ENCODE measurements at places on chromosomes 12 and 14.

GRCh38 chr14:39417014-39417413 lies 15.2 kb downstream of the FBXO33 start:
- peak; percentile 44 for DNase-seq

DNA sequence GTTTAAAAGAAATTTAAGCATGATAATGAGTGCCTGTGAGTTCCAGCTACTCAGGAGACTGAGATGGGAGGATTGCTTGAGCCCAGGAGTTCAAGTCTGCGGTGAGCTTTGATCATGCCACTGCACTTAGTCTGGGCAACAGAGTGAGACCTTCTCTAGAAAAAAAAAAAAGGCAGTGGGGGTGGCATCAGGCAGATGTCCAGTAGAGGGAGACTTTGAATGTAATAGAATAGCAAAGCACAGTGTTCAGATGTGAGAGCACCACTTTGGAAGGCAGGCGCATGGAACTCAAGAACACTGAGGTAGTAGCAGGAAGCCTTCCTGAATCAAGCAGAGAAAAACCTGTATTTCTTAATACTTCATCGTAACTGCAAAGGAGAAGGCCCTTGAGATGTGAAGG lies 394.5 kb upstream of the GARIN6 start:
- DNase-seq = no peak

DNA sequence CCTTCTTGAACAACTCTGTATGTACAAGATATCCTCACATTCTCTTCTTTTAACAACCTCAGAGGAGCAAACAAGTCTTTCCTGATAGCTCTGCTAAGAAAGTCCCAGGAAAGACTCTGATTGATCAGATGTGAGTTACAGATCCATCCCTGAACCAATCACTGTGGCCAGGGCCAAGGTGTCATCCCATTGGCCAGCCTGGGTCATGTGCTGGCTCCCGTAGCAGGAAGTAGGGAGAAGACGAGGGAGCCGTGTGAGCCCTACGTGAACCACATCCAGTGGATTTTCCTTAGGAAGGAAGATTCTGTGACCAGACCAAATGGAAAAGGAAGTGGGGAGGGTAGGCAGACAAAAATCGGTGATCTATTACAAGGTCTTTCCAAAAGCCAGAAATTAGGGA lies 5.6 kb downstream of the P2RX7 start:
- no peak for DNase-seq

DNA sequence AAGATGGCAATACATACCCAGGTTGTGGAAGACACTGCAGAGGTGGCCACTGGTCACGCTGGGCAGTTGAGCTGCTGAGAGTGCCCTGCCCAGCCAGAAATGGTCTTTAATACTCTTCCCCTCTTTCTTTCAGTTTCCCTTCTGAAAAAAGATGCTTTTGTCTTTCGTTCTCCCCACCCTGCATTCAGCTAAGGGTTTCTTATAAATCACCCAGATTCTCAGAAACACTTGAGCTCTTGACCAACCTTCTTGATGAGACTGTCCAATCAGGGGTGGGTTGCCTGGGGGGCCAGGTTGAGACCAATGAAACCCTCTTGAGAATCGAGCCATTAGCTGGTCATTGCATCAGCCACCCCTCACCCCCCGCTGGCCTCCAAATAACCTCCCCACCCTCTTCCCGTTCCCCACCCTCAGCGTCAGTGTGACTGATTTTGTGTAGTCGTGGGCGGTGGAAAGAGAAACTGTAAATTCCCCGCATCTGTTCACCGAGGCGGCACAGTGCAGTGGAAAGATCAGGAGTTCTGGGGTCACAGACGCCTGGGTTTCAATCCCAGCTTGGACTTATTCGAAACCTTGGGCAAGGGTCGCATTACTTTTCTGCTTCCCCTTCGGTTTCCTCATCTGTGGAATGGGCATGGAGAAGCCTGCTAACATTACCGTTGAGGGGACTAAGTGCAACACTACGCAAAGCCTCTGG lies 52.3 kb downstream of the SLC25A47 start:
- peak; percentile 72 for DNase-seq

GRCh38 chr12:3087758-3088650 lies 10.8 kb downstream of the TSPAN9 start:
- peak; percentile 47 for DNase-seq

- no peak for DNase-seq
These were observed 219.8 kb downstream of the AEBP2 start for GRCh38 chr12:19659086-19659485.

DNA sequence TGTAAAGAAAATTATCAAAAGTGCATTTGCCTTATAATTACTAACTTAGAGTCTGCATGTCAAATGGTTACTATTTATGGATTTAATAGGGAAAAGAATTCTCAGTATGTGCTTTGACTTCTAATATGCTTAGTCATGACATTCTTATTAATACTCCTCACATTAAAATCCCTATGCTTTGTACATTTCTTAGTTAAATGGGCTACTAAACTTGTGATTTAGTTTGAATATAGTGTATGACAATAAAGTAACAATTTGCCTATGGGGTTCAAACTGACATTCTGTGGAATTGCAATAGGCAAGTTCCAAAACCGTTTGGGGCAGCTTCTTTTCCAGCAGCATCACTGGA lies 361.9 kb upstream of the TMTC1 start:
- DNase-seq = no peak

DNA sequence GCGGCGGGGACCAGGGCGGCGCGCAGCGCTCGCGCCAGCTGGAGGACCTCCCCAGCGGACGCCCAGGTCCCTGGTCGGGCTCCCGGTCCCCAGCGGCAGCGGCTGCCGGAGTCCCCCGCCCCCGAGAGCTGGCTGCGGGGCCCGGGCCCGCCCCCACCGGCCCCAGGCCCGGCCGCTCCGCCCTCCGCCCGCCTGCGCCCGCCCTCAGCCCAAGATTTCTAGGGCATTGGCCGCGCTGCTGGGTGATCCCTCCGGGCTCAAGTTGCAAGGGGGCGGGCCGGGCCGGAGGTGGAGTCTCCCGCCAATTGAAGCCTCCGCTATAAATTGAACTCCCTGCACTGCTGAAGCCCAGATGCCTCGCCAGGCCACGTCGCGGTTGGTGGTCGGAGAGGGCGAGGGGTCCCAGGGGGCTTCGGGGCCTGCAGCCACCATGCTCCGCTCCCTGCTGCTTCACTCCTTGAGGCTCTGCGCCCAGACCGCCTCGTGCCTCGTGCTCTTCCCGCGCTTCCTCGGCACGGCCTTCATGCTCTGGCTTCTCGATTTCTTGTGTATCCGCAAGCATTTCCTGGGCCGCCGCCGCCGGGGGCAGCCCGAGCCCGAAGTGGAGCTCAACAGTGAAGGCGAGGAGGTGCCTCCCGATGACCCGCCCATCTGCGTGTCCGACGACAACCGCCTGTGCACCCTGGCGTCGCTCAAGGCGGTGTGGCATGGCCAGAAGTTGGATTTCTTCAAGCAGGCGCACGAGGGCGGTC lies at the start of gene DIO3:
Gene DIO3, plus strand, starts transcription at position 351 of the 752 bp plus-strand sequence.
- DNase-seq = no peak

DNA sequence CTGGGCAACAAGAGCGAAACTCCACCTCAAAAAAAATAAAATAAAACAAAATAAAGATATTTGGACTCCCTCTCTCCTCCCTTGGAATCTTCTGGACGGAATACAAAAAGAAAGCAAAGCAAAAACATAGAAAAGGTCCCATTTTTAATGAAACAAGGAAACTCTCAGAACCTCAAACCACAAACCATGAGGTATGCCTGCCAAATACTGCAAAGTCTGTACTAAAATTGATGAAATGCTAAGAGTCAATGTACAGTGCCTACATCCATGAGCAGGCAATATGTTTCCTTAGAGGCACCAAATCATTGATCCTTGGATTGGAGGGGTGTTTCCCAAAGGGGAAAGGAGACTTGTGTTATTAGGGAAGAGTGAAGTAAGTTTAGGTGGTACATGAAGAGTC lies 8.2 kb upstream of the RPS6KA5 start:
- DNase-seq = no peak

DNA sequence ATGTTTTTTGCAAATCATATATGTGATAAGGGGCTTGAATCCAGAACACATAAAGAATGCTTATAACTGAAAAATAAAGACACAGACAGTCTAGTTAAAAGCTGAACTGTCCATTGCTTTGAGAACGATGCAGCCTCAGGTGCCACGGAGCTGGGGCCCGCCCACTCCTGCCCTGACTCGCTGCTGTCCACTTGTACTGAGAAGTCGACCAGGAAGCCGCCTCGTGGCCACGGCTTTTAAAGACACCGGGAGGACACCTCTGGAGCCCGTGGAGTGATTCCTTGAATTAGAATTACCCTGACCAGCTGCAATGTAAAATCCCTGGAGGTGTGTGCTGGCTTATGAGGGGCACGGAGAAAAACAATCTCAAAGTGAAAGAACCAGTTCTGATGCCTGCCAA lies 23.9 kb upstream of the TEX22 start:
- DNase-seq = peak; percentile 54

GRCh38 chr14:35689000-35689460 lies 120.1 kb downstream of the RALGAPA1 start:
- no peak for DNase-seq

GRCh38 chr14:74645756-74646470 lies 33.9 kb upstream of the LTBP2 start:
- no peak for DNase-seq

DNA sequence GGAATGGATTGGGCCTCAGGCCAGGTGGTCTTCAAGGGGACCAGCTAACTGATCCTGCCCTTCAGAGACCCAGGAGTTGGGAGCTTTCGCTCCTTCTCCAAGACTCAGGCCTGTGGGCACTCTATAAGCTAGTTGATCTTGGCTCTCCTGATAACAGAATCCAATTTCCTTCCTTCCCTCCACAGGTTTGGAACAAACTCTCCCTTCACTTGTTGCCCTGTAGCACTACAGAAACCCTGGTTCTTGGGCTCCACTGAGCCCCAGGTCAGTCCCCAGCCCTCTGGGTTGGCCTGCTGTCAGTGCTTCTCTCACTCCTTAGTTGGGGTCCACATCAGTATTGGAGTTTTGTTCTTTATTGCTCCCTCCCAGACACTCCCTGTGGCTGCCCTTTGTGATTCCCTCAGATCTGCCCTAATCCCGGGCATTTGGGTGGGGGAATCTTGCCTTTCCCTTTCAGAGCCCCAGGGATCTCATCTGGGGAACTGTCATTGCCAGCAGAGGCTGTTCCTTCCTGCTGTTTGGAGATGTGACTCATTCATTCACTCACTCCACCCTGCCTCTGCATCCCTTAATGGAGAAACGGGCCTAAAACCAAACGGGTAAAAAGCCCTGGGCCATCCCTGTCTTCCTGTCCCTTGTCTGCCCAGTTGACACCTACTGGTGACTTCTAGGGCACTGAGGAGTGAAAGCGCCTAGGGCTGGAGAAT lies 4.4 kb upstream of the GPD1 start:
- peak; percentile 58 for DNase-seq

DNA sequence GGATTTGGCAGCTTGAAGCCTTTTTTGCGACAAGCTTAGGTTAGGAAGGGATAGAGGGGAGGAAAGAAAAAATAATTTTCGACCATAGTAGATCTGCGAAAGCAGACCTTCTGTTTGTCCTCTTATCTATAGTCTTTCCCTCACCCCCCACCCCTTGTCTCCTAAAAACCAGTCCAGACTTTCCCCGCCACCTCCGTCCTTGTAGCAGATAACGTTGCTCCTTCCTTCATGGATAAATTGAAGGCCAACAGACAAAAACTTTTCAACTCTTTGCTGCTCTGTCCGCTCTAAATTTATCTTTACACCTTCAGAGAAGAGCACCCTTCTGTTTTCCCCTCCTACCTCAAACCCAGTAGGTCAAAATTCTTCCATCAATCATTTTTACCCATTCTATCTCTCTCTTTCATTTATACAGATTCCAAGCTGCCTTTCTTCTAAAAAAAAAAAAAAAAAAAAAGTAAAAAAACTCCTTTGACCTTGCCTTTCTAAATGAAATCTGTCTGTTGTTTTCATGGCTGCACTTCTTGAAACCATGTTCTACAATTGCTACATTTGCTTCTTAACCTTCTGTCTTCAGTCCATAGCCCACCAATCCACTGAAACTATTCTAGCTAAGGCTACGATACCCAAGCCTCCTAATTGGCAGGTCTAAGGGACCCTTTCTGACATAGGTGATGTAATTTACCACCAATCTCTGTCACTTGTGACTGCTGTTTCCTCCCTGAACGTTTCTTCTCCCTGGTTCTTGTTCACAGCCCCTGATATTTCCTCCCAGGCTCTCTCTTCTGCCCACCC lies 11.1 kb upstream of the NEMF start:
- DNase-seq = no peak

DNA sequence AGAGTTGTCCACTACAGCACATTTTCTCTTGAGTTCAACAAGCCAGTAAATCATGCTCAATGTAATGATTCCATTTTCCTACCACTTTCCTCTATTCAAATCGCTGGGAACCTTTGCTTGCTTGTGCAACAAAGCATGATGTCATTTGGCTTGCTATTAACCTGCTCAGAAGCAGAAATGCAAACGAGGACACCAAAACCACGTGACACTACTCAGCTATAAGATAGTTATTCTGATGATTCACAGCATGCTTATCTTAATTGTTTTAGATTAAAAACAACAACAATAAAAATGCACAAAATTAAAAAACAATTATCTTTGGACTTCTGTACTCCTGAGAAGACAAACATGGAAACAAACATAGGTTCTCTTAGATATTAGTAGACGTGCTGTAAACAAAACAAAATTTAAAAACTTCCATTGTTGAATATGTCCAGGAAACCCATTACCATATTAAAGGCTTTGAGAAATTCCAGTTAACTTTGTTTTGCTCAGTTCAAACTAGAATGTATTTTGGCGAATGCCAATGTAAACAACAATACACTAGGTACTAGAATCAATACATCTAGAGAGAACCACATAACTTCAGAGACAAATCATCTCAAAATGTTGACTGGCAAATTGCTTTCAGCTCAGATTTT lies 77.5 kb upstream of the KRAS start:
- DNase-seq = peak; percentile 90

GRCh38 chr12:121575952-121576625 lies 4.7 kb downstream of the KDM2B start:
- DNase-seq = peak; percentile 82

All from epithelial cell of esophagus (primary cell).